Activated T-cell treated with anti-CD3 and anti-CD28 coated beads for 24 hours (primary cell): ENCODE measurements at places on chromosomes 7 and 10.

- DNase-seq: no peak
These were observed 15.6 kb downstream of the FANK1 start for GRCh38 chr10:125911990-125912389.

- peak; percentile 23 for DNase-seq
These were observed 3.0 kb upstream of the BTBD16 start for GRCh38 chr10:122267849-122268737.

DNA sequence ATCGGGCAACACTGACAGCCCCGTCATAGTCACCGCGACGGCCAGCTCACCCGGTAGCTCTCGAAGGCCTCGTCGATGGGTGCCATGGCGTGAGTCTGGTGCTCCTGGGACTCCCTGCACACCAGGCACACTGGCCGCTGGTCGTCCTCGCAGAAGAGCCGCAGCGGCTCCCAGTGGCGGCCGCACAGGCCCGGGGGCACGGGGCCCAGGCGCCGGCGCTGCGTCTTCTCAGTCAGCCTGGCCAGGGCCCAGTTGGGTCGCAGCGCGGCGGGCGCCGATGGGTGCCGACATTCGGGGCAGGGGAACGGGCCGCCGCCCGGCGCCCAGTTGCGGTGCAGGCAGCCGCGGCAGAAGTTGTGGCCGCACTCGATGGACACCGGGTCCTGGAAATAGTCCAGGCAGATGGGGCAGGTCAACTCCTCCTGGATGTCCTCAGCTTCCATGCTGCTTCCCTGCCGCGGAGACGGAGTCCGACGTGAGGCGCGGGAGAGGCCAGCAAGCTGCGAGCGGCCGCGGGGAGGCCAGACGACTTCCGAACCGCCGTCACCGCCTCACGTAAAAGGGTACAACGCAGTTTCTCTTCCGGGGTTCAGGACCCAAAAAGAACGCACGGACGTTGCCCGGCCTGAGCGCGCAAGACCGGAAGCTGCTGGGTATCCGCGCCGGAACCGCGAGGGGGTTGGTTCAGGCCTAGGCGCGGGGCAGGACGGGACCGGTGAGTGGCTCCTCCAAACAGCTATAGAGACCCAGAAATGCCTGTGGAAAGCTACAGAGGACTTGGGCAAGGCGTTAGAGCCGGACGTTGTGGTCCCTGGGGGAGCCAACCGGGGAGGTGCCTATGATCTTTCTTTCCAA is at the start of gene TRIM4:
TSS of gene TRIM4 (minus strand) at position 572 of the 855 bp plus-strand sequence. CDS start at position 443, 129 bp downstream.
- peak; percentile 91 for DNase-seq

DNA sequence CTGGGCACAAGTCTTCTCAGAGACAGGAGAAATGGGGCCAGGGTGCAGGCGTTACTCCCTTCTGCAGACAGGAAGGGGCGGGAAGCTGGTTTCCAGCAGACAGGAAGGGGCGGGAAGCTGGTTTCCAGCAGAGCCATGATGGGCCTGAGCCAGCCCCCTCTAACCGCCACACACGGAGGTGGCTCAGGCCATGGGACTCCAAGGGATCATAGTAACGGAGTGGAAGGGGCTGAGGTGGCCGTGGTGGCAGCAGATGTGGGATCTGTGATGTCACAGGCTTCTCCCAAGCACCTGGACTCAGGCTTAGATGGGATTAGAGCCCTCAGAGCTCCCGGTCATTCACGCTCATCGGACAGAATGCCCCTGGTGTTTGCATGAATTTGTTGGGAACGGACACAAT is 177.8 kb downstream of the USP6NL start:
- DNase-seq: no peak

GRCh38 chr7:150430465-150431085 is 19.9 kb upstream of the GIMAP8 start:
- no peak for DNase-seq

GRCh38 chr10:132654708-132655661 is 117.4 kb downstream of the INPP5A start:
- peak; percentile 34 for DNase-seq

DNA sequence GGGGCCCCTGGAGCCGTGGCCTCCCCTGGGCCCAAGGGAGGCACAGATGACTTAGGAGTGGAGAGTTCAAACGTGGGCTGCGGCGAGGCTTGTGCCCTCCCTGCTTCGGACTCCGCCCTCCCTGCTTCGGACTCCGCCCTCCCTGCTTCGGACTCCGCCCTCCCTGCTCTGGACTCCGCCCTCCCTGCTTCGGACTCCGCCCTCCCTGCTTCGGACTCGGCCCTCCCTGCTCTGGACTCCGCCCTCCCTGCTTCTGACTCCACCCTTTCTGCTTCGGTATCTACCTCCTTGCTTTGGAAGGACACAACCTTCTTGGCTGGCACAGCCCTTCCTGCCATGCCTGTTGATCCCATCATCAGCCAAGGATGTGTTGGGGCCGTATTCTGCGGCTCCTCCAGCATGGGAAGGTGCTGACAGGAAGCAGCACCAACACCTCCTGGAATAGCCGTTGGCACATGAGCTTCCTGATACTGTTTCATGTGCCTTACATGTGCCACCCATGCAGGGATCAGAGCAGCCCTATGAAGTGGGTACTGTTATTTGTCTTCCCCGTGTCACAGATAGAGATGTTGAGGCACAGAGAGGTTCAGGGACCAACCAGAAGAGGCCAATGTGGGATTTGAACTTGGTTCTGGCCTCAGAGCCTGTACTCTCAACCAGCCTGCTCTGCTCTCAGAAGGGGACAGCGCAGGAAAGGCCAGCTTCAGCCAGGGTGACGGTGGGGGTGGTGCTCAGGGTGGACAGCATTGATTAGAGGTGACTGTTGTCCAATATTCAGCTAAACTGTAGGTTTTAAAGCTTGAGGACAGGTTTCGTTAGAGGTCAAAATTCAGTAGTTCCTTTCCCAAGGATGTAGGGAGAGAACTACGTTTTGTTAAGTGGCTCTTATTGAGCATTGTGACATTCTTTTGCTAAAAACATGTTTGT is 114.5 kb downstream of the NKX6-2 start:
- DNase-seq: no peak
